ENCODE measurements at places on chromosomes 2 and 18.

- DNase-seq = no peak
These were observed 46.7 kb downstream of the ANO7 start for GRCh38 chr2:241234962-241235740.

- no peak for DNase-seq
These were observed 145.8 kb upstream of the ID2 start for GRCh38 chr2:8535821-8536685.

- no peak for DNase-seq
These were observed 176.2 kb downstream of the CALCRL start for GRCh38 chr2:187271825-187272224.

GRCh38 chr2:147614471-147614870, 230.4 kb upstream of the ACVR2A start:
- no peak for DNase-seq

DNA sequence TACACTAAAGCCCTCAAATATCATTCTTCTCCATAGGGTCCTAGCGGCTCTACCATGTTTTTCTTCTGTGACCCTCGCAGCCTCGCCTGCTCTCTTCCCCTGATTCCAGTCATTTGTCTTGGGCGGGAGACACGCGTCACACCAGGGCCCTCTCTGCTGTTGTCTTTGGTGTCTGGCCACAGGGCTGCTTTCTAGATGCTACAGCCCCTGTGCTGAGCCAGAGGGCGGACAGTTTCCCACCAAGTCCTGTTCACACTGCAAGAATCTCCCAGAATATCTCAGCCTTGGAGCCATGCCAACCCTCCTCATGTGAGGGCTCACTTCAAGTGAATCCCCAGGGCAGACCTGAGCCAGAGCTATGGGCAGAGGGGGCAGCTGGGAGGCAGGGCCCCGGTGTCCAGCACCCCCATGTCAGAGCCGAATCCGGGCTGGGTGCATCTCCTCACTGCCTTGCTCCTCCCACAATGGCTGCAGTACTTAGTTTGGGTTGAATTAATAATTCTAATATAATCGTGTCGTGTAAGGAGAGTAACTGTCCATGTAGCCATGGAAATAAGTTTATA, 42.1 kb downstream of the DIPK1C start:
- DNase-seq = no peak

DNA sequence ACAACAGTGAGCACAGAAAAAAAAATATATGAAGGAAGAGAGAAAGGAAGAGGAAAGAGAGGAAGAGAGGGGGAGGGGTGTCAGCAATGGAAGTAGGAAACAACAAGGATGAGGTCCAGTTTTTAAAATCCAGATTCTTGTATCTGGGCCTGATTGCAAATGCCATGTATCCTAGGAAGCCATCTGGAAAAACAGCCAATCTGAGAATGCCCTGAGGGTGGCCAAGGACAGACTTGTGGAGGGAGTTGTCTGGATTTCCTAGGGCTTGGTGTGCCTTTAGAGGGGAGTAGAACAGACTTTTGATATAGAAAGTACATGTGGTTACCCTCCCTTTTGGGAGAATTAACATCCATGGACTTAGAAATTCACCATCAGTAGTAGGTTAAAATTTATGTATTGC, 47.1 kb downstream of the PRKCE start:
- DNase-seq = no peak
